ENCODE measurements at places on chromosomes 1 and 21.

GRCh38 chr1:96746440-96747420 is 25.1 kb downstream of the PTBP2 start:
- no peak for DNase-seq

- no peak for DNase-seq
Measured at GRCh38 chr1:34164771-34165391, at the start of gene CSMD2. TSS of gene CSMD2 (minus strand) at chr1:34165230. CDS start at chr1:34165097, 133 bp downstream.

DNA sequence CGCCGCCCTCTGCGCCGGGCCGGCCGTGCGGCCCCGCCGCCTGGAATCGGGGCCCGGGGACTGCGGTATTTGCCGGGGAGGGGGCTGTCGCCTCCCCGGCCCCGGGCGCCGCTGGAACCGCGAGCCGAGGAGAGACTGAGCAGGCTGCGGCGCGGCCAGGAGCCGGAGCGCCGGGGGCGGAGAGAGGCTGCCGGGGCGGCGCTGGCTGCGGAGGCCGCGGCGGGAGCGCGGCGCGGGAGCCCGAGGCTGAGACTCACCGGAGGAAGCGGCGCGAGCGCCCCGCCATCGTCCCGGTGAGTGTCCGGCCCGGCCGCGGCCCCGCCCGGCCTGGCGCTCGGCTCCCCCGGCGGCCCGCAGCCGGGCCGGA is 746 bp downstream of the DYRK1A start:
- DNase-seq: no peak

DNA sequence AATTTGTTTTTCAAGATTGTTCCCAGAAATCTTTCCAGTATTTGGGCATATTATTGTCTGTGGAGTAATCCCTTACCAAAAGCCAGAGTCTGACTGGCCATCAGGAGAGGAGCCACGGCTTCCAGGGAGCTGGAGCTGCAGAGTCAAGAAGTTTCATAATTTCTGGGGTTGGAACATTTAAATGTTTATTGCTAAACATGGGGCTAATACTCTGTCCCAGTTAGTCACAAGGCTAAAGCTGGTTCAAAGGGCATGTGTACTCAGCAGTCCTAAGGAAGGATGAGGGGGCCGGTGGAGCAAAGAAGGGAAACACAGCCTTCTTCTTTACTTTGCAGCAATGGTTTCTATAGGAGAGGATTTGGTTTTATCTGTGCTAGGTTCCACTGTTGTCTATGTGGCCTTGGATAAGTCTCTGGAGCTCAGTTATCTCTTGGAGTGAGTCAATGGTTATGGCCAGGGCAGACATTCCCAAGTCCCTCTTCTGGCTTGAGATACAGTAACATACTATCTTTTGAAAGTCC is 9.5 kb downstream of the DENND2D start:
- no peak for DNase-seq

GRCh38 chr1:185731446-185731845 is 2.7 kb upstream of the HMCN1 start:
- DNase-seq: no peak

- no peak for DNase-seq
Measured at GRCh38 chr1:44594871-44595735, 79.2 kb downstream of the TMEM53 start.

DNA sequence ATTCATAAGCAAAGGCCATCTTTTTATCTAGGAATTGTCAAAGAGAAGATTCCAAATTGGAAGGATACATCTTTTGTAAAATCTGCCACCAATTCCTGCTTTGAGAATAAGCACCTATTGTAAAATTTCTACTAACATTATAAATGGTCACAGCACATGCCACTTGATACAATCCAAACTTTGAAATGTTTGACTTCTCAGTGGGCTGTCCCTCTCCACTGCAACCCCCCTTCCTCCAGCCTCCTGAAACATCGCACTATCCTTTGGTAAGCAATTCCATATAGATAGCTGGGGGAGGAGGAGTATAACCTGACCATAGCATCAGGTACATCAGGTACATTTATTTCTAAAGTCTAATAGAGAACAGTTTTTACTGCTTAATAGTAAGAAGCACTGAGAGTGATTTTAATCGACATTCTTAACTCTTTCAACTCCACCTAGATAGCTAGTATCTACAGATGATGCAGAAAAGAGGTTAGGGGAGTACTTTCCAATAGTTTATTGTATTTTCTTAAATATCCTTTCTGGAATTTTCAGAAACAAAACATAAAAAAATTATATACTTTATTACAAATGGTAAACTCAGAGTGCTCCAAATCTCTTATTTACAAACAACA is 2.9 kb downstream of the JUN start:
- no peak for DNase-seq

- DNase-seq: no peak
Measured at GRCh38 chr21:46199436-46200373, 15.4 kb upstream of the SPATC1L start.

GRCh38 chr21:18499761-18500376 is 96.3 kb upstream of the TMPRSS15 start:
- DNase-seq: no peak

GRCh38 chr1:56297904-56298303 is 281.5 kb downstream of the PLPP3 start:
- no peak for DNase-seq

GRCh38 chr1:231817801-231818200 is 191.2 kb downstream of the DISC1 start:
- no peak for DNase-seq

GRCh38 chr1:17212009-17212408 is 7.1 kb downstream of the PADI1 start:
- no peak for DNase-seq

- DNase-seq: no peak
Measured at GRCh38 chr1:160744852-160745520, 5.9 kb downstream of the SLAMF7 start.

- DNase-seq: no peak
Measured at GRCh38 chr1:47424336-47424982, 8.4 kb downstream of the FOXE3 start.

GRCh38 chr1:50295566-50295965 is 127.7 kb downstream of the DMRTA2 start:
- DNase-seq: no peak

DNA sequence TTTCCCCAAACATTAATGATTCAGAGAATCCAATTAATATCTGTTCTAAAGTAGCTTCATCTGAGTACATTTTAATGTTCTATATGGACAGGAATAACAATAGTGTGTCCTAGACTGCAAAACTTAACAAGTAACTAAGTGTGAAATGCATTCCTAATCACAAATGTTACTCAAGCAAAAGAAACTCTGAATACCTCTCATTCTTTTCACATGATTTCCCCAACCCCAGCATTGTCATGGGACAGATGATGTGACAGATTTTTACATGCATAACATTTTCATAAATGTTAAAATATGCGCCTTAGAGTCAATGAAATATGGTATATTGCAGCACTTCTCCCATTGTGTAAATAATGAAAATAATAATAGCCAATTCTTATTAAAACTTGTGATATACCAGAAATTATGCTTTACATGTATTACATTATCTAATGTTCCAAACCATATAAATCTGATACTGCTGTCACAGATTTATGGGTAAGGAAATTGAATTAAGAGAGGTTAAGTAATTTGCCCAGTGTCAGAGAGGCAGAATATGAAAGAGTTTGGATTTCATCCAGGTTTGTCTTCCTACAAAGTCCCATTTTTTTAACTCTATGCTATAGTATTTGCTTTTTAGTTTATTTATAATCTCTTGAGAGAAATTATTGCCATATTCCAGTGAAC is 269.4 kb downstream of the LRRC7 start:
- DNase-seq: no peak

- no peak for DNase-seq
Measured at GRCh38 chr1:3351449-3352298, 102.8 kb upstream of the ARHGEF16 start.

- no peak for DNase-seq
Measured at GRCh38 chr1:154833841-154834240, 36.2 kb downstream of the KCNN3 start.

Data from NCI-H2081 treated with DMSO at 0.1 percent for 48 hours (cell line).